ENCODE measurements at places on chromosomes 5 and 9.
A peak's percentile ranks its signal among the peaks of the same experiment; 100 is the strongest.

DNA sequence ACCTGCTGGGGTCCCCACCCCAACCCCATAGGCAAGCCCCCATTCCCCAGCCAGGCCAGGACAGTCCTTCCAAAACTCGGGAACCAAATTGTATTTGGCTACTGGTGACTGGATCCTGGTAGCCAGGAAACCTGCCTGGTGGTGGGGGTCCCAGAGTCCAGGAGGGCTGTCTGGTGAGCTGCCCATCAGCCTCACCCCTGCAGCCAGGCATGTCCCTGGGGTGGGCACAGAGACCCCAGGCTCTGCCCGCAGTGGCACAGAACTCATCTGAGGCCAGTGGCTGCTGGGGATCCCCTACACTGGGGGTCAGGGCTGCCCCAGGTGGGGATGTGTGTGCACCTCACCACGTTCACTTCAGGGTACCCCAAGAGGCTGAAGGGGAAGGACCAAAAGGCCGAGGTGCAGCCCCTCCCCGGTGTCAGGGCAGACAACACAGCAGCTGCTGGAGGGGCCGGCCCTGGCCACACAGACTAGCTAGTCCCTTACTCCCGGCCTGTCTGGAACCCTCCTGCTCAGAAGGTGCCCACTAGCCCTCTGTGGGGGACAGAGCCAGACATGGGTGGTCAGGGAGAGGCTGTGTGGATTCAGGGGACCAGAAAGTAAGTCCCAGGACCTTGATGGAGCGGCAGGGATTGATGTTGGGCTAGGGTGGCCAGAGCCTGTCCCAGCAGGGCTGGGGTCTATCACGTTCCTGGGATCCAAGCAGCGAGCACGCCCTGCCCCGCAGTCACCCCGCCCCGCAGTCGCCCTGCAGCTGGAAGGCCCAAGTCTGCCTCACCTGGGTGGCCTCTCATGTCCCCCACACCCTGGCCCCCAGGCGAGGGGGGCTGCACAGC, 91.5 kb downstream of the KCNT1 start:
- no peak for DNase-seq

- DNase-seq = no peak
Measured at GRCh38 chr9:75612754-75613153, 277.7 kb upstream of the PCSK5 start.

DNA sequence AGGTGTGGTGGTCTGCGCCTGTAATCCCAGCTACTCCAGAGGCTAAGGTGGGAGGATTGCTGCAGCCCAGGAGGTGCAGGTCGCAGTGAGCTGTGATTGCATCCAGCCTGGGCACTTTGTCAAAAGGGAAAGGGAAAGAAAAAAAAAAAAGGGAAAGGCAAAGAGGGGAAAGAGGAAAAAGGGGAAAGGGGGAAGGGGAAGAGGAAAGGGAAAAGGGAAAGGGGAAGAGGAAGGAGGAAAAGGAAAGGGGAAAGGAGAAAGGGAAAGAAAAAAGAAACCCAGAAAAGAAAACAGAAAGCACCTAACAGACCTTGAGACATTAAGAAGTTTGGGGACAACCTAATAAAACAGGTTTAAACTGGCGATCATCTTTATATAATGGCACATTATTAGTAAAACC, 40.0 kb downstream of the IDNK start:
- DNase-seq = no peak

DNA sequence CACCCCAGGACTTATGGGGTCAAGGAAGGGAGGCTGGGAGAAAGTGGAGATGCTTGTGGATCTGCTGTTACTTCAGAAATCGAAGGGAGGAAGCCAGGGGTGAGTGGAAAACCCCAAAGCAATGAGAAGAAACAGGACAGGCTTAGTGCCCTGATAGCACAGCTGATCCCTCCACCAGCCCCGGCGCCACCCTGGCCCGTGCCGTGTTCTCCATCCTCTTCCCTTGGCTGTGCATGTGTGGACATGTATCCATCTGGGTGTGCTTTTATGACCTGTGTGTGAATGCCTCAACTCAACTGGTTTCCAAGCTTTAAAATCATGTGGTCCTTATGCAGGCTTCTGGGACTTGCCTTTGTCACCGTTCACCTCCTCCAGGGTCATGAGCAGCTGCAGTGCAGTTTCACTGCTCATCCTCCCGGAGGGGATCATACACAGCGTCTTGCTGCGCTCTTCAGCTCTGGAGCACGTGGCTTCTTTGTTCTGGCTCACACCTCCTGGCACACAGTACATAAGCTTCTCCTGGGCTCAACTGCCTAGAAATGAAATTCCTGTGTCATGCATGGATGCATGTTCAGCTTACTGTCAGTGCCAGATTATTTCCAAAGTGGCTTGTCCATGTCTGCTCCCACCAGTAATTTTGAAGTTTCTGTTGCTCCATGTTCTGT, 58.2 kb downstream of the IPPK start:
- no peak for DNase-seq

DNA sequence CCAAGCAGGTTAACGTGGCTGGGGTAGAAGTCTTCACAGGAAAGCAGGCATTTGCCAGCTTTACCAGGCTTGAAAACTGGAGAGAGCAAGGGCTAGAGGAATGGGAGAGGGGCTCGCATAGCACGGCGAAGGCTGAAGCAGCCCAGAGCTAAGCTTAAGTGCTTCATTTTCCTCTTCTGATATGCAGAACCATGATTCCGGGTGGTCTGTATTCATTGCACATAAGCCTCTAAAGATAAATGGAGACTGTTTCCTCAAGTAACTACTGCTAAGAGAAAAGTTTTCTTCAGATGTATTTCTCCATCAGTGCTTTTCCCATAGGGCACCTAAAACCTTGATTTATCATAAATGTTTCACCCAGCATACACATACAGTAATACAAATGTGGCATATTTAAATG, 414.1 kb downstream of the MLLT3 start:
- no peak for DNase-seq

DNA sequence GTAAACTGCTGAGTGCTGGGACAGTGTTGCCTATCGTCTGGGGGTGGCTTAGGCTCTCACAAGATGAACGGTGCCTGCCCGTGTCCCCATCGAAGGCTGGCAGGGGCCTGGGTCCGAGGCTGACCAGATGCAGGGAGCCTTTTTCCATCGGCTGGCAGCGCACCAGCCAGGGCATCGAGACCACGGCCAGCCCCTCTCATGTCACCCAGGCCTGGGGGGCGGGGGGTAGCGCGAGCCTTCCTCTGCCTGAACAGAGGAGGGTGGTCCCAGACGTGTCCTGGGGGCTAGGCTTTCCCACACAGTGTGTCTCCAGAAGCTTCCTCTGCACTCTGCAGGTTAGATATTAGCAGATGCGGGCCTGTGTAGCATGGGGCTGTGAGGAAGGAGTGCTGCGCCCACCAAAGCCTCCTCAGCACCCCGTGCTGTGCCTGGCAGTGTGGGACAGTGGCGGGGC, 17.3 kb downstream of the FGD3 start:
- no peak for DNase-seq

- no peak for DNase-seq
Measured at GRCh38 chr5:113264046-113264445, 170.7 kb downstream of the TSSK1B start.

GRCh38 chr5:71877511-71877910, 158.4 kb downstream of the CARTPT start:
- DNase-seq = no peak

GRCh38 chr5:160466889-160467554, 45.4 kb downstream of the PTTG1 start:
- DNase-seq = no peak

- DNase-seq = no peak
Measured at GRCh38 chr5:111945535-111945934, 188.5 kb upstream of the NREP start.

- DNase-seq = no peak
Measured at GRCh38 chr5:17135050-17135449, 82.4 kb upstream of the BASP1 start.

- no peak for DNase-seq
Measured at GRCh38 chr5:3217114-3217513, 378.5 kb upstream of the IRX1 start.

GRCh38 chr5:107329850-107330249, 340.9 kb downstream of the EFNA5 start:
- no peak for DNase-seq

DNA sequence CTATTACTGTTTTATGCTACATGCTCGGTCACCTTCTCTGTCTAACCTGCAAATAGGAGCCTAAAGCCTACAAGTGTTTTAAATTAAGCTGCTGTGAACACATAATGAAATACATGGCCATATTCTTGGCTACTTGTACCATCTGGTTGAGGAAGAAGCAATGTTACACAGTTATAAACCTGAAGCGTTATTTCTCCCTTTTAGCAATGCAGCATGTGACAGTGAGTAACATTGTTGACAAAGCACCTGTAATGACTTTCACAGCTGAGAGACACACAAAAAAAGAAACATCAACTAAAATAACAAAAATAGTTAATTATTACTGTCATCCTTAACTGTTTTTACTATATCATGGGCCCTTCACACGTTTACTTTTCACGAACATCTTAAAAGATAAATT, 146.9 kb downstream of the RORB start:
- DNase-seq = no peak

DNA sequence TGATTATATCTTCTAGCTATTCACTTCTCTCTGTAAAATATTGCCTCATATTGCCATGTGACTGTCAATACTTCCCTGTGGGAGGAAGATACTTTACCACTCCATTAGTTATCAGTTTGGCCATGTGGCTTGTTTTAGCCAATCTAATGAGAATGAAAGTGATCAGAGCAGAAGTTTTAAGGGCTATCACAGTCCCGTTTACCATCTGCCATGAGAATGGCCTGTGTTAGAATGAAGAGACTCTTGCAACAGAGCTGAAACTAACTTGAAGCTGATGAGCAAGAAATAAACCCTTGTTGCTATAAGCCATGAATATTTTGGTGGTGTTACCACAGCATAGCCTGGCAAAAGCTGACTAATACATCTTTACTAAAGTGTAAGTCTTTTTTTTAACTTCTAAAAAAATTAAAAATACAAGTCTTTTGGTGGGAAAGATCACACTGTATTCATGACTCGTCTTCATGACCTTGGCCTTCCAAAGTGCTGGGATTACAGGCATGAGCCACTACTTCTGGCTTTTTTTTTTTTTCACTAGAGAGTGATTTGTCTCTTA, 68.0 kb upstream of the CTNNA1 start:
- DNase-seq = no peak

DNA sequence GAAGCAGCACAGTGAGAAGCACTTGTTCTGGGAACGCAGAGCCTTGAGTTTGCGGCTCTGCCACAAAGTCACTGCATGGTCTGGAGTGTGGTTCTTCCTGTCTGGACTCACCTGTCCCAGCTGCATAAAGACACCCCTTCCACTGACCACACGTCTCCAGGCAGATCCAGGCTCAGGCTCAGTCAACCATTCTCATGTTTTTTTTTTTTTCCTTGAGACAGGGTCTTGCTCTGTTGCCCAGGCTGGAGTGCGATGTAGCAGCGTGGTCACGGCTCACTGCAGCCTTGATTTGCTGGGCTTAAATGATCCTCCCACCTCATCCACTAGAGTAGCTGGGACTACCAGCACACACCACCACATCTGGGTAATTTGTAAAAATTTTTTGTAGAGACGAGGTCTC, 102.9 kb upstream of the KLF4 start:
- DNase-seq = no peak

DNA sequence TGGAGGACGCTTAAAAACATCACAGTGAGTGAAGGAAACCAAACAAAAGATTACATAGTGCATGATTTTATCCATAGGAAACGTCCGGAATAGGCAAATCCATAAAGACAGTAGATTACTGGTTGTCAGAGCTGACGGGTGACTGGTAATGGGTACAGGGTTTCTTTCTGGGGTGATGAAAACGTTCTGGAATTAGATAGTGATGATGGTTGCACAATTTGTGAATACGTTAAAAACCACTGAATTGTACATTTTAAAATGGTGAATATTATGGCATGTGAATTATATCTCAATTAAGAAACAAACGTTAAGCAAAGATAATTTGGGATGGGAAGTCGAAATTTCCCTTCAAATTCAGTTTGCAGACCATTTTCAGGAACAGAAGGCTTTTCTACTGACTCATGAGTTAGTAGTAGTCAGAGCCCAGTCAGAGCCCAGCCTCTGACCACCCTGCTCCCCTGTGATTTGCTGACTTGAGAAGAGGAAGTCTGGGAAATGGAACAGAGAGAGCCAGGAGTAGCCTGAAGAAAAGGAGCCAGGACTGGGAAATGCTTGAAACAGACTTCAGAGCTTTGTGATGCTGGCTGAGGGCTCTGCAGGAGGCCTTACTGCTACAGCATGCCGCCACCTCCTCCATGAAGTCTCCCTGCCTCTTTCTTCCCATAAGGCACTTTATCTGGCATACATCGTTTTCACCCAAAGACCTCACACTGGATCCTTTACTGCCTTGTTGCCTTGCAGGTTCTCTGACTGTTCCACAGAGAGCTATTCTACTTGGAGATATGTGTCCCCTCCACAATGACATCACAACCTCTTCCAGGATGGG, 46.4 kb upstream of the CTNNA1 start:
- DNase-seq = peak; percentile 23

DNA sequence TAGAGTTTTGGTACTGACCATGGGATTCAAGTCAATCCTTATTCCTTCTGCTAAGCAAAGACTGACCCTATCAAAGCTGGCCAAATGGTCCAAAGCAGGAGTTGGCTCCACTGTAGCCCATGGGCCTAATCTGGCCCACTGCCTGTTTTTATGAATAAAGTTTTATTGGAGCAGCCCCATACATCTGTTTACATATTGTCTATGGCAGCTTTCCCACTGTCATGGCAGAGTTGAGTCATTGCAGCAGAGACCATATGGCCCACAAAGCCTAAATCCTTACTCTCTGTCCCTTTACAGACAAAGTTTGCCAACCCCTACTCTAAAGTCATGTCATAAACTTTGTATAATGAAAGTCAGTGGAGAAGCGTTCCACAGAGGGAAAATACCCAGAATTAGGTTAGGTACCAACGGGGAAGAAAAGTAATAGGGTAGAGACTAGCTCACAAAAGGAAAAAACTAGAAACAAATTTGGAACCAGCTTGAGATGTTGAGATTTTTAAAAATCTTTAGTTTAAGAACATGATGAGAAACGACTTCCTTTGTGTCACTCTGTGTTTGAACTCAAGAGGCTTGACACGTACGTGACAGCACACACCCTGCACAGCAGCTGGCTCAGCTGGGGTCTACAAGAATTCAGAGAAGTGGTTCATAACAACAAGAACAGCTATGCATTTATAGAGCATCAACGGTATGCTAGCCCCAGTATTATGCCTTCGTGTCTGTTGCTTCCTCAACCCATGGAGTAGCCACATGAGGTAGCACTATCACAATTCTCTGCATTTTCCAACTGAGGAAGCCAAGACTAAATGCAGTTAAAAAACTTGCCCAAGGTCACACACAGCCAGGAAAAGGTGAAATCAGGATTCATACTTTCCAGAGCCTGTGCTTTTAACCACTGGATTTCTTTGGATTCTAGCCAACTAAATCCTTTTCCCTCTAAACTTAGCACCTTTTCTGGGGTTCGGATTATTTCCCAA, 198.9 kb upstream of the WWC1 start:
- DNase-seq = no peak

DNA sequence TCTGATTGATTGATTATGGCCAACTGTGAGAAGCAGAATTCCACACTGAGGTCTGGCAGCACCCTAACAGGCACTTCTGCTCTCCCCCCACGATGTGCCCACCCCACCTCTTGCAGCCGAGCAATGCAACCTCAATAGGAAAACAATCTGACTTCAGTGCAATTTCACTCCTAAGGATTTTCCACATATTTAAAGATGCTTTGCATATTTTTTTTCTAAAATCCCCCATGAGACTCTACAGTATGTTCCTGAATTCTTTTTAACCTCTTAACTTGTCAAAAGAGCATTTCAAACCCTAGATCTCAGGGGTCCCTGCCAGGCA, 243.1 kb downstream of the AUH start:
- no peak for DNase-seq

All from HS-27A (cell line).